Coronary artery (tissue), 2 donors: ENCODE measurements at places on chromosomes 6 and 20.

- no peak for DNase-seq
Measured at GRCh38 chr20:63555661-63556381, 1.9 kb downstream of the FNDC11 start.

GRCh38 chr20:13681248-13682125, 42.8 kb upstream of the TASP1 start:
- DNase-seq: no peak

GRCh38 chr20:41173791-41174341, 36.5 kb downstream of the PLCG1 start:
- DNase-seq: peak; percentile 73

DNA sequence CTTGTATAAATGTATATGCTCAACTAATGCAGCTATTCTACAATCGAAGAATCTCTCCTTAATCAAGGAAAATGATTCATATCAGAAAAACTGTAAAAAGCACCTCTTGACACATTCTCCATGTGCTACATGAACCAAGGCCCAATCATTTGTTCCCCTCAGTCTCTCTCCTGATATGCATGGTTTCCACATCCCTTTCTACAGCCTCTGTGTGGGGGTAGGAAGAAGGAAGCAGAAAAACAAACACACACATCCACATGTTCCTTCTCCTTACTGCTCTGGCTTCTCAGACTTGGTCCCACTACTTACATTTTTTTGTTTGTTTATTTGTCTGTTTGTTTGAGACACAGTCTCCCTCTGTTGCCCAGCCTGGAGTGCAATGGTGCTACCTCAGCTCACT, 510.5 kb downstream of the PRKN start:
- no peak for DNase-seq

DNA sequence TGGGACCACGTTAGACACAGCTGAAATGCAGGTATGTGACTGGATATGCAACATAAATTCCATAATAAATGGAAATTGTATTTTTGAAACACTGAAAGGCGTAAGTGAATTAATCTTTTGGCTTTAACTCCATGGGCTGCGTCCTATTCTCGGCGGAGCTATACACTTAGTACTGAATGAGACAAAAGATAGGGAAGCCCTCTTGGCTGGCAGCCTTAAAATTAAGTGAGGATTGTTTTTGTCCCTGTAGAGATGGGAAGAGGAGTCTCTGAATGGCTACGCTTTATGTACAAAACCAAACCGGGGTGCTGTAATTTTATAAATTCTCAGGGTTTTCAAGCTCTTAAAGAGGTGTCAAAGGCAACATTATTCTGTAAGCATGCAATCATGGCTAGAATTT, 429.8 kb downstream of the QKI start:
- no peak for DNase-seq

DNA sequence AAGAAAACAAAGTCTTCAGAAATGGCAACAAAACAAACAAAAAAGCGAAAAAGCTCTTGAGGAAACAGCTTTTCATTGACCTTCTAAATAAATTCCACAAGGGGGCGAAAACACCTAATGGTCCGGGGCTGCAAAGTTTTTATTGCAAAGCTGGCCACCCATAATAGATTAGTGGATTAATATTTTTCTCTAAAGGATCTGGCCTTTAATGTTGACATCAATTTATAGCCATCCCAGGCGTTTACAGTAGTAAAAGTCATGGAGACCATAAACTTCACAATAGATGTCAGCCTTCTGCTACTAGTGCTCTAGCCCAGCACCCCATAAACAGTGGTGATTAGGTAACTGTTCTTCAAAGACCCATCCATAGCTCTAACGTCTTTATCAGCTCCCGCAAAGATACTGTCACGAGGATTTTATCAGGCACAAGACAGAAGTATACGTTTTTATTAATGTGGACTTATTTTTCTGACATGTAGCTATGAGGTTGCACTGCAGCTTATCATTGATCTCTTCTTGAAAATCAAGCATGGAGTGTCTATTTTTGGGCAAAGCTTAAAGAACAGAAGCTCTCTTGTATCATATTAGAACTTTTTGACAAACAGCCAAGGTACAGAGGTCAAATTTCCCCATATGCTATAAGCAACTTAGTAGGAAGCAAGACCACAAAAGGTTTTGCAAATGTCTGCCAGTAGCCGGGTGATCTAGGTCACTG, 4.7 kb downstream of the CITED2 start:
- no peak for DNase-seq

GRCh38 chr20:36881888-36882287, 6.0 kb downstream of the TLDC2 start:
- DNase-seq: no peak

DNA sequence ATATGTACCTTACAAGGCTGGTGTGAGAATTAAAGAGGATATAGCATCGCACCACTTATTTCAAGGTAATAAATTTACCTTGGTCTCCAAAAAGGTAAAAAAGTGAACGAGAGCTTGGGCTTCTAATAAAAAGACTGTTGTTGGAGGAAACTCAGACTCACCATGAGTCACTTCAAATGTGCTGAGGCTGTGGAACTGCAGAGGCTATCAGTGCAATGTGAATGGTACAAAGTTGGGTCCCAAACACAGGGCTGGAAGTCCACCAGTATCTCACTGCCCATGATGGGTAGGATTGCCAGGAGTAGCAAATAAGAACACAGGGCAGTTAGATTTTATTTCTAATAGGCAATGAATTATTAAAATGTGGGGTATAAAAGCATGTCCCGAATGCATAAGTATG, 200.6 kb downstream of the MAFB start:
- no peak for DNase-seq
